ENCODE measurements at places on chromosomes 3 and 15.

DNA sequence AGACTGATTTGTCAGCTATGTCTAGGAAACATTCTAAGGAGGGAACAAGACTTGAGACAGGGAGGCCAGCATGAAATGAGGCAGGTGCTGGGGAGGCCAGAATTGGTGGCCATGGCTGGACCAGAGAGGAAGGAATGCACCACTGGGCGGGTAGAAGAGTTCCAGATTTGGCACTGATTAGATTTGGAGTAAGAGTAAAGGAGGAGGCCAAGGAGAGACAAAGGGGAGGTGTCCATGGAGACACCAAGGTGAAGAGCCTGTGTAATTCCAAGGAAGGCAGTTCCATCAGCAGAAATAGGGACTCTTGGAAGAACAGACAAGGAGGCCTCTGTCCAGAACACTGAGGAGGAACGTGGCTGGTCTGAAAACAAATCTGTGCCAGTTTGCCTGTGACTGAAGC is 1.8 kb downstream of the ARNT2 start:
- DNase-seq: no peak

- no peak for DNase-seq
Measured at GRCh38 chr3:138941259-138941885, 5.6 kb downstream of the FOXL2 start.

DNA sequence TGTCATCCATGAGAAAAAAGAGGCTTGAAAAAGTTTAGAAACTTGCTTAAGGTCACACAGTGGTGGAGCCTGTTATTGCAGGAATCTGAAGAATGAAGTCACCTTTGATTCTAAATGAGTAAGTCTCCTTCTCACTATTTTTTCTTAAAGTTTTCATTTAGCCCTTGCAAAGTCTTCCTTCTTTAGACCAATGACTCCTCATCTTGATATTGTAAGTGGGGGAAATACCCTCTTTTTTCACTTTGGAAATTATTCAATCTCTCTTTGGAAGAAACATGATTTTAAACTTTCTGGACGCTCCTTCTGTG is 787 bp upstream of the SLMAP start:
- no peak for DNase-seq

- no peak for DNase-seq
Measured at GRCh38 chr3:38725726-38726419, 76.4 kb upstream of the SCN5A start.

- DNase-seq: no peak
Measured at GRCh38 chr3:127264292-127264691, 23.6 kb downstream of the PRR20G start.
